ENCODE measurements at places on chromosomes 3 and 15.

GRCh38 chr3:188583341-188584161 lies 429.6 kb downstream of the LPP start:
- no peak for DNase-seq

- DNase-seq = no peak
These were observed 48.7 kb upstream of the ROBO2 start for GRCh38 chr3:76991165-76991564.

GRCh38 chr3:79040701-79041100 lies 727.1 kb downstream of the ROBO1 start:
- no peak for DNase-seq

DNA sequence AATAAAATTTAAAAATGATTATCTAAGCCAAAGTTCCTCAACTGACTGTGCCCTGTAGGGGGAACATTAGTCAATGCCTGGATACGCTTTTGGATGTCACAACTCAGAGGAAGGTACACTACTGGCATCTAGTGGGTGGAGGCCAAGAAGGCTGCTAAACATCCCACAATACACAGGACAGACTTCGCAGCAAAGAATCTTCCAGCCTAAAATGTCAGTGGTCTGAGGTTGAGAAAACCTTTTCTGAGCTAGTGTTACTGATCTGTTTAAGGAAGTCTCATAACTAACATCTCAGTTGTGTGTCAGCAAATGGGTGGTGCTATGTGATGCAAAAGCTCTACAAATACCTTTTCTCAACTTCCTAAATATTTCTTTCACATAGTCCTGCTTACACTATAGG lies 20.9 kb upstream of the LDHAL6B start:
- DNase-seq = no peak

DNA sequence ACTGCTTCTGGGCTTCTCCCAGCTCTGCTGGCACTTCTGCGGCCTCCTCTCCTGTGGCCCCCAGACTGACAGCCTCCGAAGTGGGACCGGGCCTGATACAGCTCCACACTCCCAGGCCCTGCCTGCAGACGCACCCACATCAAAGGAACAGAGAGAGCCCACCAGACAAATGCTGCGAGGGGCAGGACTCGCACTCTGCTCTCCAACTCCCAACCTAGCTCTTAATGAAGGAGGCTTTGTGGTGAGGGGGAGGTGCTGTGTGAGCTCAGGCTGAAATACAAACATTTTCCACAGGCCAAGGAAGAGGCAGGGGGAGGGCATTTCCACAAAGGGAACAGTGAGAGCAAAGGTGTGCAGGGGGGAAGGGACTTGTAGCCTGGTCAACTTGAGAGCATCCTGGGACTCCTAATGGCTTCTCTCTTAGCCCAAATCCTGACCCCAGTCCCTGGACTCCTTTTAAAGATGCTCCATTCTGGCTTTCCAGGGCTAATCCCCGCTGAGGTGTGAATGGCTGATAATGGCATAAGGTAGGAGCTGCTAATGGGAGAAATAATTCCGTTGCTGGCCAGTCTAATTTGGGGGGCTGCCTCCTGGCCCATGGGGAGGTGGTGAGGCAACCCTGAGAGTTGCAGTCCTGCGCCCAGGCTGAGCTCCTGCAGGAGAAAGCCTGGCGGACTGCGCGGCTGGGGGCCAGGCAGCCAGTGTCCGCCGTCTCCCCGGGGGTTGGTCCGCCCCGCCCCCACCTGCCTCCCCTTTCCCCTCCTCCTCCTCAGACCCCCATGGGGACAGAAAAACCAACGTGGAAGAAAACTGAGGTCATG lies 9.6 kb downstream of the LINGO1 start:
- no peak for DNase-seq

DNA sequence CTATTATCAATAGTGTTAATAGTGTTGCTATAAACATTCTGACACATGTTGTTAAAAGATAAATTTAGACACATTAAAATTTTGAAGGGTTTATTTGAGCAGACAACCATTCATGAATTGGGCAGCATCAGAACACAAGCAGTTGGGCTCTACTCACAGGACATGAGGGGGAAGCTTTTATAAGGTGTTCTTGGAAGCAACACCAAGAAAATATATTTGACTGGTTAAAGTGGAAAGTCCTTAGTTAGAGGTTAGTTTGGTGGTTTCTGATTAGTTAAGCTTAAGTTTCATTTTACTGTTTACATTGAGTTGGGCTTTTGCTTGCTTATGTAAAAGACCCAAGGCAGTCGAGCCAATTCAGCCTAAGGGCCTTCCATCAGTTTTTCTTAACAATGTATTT lies 220.7 kb downstream of the CD47 start:
- DNase-seq = no peak

DNA sequence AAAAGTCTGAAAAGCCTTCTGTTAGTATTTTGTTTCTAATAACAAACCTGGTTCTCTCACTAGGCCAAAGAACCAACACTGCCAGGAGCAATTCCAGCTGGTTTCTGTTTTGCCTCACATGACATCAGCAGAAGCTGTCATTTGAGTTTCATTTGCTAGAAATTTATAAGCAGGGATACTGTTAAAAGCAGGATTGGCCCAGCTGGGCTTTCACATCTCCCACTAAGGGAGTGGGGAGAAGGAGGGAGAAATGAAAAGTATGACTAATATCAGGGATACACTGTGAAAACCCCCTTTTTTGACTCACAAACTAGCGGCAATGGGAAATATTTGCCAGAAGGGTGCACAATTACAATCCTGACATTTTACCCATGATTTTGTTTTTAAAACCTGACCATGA lies 5.3 kb downstream of the CCDC80 start:
- DNase-seq = no peak

- DNase-seq = no peak
These were observed 24.2 kb upstream of the ERICH6 start for GRCh38 chr3:150727653-150728502.

DNA sequence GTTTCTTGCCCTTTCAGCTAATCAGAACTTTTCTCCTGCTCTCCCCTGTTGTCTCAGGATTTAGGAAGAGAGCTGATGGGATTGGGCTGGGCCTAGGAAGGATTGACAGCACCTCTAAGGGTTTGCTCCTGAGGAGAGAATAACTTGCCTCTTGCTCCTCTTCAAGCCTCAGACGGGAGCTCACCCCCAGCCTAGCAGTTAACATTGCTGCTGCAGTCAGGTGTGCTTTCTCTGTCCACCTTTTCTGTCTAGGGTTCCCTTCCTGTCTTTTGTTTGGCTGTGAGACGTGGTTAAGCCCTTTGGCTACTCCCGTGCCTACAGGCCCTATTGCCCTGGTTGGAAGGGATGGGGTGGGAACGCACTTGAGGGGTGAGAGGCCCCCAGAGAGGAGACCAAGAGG lies 20.1 kb downstream of the TMEM108 start:
- DNase-seq = no peak

- DNase-seq = no peak
These were observed 52.4 kb downstream of the LHFPL4 start for GRCh38 chr3:9501226-9501625.

DNA sequence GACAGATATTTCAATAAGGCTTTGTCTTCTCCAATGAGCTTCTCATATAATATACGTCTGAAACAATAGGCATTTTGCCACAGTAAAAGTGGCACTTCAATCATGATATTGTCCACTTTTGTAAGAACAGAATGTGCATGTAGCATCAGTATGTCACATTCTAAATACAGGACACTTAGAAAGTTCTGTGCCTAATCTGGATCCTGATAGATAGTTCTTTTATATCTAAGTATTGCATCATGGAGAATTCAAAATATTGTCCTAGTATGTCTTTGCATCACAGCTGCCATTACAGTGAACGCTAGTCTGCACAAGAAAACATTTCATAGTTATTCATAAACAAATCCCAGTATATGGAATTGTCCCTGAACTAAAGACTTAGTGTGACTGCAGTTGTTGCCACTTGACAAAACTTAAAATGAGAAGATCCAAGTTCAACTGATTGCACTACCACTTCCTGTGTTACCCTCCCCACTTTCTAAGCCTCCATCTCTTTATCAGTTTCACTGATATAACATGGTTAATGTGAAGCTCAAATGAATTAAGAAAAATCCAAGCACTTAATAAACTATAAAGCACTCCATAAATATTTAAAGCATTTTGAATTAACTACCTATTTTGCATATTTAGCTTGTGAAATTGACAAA lies 19.6 kb downstream of the LRRFIP2 start:
- DNase-seq = no peak

DNA sequence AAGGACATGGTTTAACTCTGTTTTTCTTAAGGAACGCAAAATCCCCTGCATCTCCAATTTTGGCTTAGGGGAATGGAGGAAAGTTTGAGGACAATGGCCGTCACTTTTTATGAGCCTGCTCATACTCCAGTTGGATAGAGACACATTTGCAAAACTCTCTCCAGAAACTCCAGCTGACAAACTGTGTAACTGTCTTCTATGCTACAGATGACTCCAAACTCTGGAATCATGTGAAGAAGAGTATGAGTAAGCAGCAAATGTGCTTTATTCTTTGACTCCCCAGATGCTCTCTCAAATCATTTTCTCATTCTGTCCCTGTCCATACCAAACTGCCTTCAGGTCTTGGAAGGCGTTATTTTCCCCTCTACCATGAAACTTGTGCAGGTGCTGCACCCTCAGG lies 226.5 kb upstream of the GPR149 start:
- DNase-seq = no peak

GRCh38 chr3:3305841-3306240 lies 126.3 kb upstream of the CRBN start:
- no peak for DNase-seq

- no peak for DNase-seq
These were observed 19.0 kb downstream of the PDHB start for GRCh38 chr3:58414538-58415197.

- DNase-seq = no peak
These were observed 216.9 kb upstream of the THBS1 start for GRCh38 chr15:39363761-39364586.

DNA sequence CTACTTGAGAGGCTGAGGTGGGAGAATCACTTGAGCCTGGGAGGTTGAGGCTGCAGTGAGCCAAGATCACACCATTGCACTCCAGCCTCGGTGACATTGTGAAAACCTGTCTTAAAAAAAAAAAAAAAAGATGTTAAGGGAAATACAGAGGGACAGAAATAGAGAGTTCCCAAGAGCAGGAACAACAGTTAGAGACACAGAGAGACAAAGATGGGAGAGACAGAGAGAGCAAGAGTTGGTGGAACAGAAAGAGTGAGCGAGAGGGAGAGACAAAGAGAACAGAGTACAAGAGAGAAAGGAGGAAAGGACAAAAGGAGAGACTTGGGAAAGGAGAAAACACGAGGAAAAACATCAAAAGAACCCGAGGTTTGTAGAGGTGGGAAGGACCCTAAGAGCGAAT lies 35.8 kb downstream of the BHLHE40 start:
- no peak for DNase-seq

DNA sequence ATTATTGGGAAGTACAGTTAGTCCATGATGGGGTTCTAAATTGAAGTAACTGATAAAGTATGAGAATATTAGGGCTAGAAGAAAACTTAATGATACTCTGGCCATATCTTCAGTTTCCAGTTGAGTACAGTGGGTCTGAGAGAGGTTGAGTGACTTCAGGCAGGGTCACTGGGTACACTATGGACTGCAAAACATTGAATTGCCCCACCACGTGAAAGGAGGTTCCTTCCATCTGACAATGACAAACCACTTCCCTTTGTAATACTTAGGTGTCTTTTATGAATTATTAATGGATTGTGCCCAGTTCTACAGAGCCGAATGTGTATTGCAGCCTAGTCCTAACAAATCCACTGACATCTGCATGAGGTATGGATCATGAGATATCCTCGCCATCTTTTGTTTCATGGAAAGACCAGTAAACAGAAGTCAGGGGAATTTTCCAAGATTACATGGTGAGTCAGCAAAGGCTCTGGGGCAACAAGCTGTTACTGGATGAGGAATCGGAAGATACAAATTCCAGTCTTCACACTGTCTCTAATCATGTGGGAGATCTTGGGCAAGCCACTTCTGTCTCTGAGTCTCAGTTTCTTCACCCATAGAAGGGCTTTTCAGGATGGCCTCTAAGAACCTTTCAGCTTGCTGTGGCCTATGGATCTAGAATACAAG lies 66.5 kb upstream of the BCL6 start:
- no peak for DNase-seq

GRCh38 chr3:172673210-172673679 lies 37.6 kb downstream of the NCEH1 start:
- peak; percentile 71 for DNase-seq

DNA sequence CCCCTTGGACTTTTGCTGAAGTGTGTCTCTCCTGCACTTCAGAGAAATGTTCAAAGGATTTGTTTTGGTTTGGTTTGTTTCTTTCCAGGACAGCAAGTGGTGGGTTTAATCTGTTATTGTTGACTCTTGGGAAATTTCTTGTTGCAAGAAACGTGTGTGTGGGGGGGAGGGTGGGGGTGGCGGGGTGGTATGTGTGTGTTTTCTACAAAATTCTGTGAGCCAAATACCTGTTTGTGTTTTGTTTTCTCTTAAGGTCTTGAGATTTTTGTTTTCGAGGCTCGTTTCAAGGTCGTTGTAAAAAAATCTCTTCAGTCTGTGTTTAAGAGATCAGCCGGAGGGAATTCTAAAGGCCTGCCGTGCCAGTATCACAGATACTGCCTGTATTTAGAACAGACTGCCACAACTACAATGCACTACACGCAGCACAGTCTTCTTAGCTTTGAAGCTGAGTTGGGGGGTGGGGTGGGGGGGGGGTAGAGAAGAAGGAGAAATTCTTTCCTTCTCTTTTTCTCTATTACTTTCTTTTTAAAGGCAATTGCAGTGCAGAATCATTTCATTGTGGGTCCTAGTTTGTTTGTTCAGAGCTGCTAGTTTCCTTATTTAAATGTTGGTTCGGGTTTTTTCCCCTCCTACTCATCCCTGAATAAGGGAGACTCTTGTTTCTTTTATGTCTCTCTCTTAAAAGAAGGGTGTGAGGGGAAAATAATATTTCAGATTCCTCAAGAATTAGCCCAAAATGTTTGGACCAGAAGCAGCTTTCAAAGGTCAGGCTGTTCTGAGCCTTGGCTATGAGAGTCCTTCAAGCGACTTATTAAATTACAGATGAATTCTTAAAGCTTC lies 1.4 kb upstream of the BCL6 start:
- DNase-seq = no peak

- DNase-seq = no peak
These were observed 4.6 kb downstream of the SNAP23 start for GRCh38 chr15:42499858-42500609.

GRCh38 chr3:78497767-78498166 lies 1270.0 kb downstream of the ROBO1 start:
- no peak for DNase-seq

DNA sequence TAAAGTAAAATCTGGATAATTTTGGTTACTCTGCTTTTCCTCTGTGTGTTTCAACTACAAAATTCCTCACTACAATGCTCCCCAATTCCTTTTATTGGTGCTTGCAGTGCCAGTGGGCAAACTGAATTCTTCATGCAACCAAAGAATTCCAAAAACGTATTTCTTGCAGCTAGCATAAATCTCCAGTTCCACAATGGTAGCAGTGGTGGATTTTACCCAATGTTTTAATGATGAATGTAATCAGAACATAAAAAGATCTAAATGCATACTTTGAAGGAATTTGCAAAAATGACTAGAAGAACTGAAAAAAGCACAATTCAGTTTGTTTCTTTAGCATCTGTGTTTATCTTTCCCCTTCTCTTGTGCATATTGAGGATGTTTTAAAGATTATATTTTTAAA lies 359.6 kb upstream of the TPRG1 start:
- DNase-seq = no peak

Measured in T-helper 1 cell (primary cell).